C1 segment of cervical spinal cord (tissue), 14 donors: ENCODE measurements at places on chromosomes 4 and X.

DNA sequence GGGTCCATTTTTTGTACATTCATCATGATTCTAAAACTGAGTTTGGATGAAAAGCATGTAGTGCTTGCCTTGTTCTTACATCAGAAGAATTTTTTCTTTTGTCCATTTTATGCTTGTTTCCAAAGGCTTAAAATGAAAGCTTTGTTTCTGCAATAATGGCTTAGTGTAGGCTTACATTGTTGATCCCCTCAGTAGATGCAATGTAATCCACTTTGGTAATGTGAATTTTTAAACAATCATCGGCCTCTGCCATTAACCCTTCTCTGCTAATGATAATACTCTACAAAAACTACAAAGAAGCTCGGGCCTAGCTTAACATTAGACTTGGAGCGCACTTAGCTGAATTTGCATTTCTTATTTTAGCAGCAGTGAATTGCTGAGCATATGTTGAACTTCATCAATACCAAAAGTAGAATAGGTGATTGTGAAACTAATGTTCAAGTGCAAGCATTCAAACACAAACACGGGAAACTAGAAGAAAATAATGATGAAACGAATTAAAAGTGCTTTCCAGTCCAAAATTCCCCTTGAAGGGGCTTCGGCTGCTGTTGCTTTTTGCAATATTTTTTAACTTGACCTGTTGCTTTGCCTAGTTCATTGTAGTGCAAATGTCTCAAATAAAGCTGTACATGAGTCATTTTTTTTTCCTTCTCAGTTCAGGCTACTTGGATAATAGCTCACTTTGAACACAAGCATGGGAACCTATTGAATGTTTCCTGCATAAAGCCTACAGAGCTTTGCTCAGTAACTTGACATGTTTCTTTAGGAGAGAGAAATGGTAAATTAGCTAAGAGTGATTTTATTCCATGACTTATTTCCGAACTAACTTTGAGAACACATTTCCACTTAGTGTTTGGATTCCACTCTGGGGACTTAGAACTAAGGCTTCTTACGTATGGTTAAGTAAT lies 66.5 kb downstream of the SLIT2 start:
- no peak for DNase-seq

DNA sequence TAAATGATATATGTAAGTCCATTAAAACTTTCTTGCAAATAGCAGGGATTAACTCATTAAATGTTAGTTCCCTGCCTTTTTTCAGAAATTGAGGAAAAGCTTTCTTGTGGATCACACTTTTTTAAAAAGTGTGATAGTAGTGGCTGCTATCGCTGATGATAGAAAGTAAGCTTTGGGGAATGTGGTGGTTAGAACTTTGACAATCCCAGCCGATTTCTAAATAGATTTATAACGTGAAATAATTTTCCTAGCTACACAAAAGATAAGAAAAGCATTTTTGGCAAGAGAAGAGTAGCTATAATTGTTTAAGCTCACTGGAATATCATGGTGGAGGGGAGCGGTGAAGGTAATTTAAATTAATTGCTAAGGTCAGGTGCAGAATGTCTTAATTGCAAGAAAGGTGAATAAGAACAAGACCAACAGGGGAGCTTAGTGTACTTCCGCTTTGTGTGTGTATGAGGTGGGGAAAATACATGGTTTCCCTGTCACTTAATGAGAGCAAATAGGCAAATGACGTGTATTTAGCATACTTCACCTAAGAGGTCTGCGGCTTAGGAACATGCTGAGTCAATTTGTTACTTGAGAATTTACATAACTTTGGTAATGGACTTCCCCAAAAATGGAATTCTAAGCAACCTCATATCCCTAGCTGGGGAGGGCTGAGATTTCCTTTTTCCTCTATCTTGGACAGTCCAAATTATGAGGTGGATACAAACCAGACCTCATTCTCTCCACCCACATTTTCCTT lies 11.7 kb upstream of the IL21 start:
- DNase-seq = no peak

DNA sequence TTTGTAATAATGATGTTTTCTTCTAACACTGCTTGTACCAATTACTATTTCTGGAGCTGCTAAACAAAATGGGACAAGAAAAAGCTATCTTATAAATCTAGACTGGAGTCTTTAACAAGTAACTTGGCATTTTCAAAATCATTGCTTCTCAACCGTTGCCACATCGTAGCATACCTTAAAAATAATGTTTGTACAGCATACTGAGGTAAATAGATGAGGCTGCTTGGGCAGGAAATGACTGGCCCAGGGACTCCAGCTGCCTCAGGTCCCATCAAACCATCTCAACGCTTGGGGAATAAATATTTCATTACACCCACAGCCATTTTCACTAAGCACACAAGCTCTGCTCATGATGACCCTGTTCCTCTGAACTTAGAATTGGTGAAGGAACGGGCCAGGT lies 115.1 kb downstream of the SPANXA1 start:
- DNase-seq = no peak

GRCh38 chr4:22190855-22191254 lies 242.3 kb upstream of the KCNIP4 start:
- DNase-seq = no peak

DNA sequence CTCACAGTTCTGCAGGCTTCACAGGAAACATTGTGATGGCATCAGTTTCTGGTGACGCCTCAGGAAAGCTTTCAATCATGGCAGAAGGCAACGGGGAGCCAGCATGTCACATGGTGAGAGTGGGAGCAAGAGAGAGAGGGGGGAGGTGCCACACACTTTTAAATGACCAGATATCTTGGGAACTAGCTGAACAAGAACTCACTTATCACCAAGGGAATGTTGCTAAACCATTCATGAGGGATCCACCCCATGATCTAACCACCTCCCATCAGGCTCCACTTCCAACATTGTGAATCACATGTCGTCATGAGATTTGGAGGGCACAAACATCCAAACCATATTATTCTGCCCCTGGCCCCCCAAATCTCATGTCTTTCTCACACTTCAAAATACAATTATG lies 43.3 kb upstream of the GPR173 start:
- DNase-seq = no peak

DNA sequence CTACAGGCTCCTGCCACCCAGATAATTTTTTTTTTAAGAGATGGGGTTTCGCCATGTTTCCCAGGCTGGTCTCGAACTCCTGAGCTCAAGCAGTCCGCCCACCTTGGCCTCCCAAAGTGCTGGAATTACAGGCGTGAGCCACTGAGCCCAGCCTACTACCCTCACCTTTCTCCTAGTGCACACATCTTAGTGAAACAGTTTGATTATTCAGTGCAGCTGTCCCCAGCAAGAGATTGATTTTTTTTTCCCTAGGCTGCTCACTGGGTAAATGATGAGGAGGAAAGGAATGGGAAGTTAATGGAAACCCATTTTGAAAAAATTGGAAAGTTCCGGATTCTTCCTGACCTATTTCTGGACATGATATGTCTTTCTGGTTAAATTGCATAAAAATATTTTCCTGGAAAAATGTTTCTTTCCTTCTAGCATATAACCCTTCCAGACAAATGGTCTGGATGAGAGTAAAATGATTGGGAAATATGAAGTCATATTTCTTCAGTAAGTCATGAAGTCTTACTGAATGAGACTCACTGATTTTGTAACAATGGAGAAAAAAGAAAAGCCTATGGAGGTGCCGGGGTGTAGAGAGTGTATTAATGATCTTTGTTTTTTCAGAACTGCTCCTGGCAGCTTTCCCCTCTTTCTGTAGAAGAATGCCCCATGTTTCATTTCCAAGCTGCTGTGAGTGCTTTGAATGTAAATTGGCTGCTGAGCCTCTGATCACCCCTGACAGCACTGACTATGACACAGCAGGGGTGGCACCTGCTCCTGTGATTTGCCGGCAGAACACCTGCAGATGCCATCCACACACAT lies 19.5 kb upstream of the ZNF41 start:
- DNase-seq = no peak

DNA sequence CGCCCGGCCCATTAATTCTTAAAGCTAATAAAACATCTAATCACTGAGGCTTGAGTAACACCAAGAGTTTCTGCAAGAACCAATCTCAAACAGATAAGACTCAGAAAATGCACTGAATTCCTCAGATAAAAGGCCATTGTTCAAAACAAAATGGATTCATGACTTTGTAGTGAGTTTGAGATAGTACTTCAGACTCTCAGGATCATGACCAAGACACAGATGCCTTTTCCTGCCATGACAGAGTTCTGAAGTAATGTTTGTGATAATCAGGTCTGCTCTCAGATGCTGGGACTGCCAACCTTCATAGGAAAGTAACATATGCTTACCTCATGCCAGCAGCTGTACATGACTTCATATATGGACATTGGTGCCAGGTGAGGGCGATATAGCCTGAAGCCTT lies 54.6 kb downstream of the NIPAL1 start:
- no peak for DNase-seq

DNA sequence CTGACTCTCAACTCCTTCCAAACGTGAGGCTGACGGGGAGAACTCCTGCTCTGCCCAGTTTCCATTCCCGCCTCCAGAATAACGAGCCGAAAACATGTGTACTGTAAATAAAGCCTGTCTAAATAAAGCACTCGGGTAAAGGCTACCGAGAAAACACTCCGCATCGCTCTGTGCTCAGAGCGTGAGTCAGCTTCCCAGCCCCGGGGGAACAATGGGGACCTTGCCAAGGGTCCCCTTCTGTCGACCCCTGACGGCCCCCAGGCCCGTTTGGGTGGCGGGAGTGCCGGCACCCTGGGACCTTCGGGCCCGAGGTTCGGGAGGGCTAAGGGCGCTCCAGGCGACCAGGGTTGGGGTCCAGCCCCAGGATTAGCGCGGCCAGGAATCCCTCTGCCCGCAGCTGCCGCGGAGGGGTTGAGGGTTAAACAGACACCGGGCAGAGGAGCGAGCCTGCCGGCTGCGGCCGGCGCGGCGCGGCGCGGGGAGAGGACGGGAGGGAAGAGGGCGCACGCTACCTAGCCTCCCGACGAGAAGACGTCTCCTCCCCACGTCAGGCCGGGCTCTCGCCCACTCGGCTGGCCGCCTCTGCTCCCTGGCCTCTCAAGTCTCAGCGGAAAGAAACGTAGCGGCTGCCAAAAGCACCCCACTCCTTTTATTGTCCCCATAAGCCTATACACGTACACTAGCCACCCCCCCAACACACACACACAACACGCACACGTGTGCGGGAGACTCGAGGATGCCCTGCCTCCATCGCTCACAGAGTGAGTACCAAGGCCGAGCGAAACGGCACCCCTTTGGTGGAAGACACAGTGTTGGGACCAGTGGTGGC lies 85.5 kb downstream of the BCOR start:
- DNase-seq = no peak

DNA sequence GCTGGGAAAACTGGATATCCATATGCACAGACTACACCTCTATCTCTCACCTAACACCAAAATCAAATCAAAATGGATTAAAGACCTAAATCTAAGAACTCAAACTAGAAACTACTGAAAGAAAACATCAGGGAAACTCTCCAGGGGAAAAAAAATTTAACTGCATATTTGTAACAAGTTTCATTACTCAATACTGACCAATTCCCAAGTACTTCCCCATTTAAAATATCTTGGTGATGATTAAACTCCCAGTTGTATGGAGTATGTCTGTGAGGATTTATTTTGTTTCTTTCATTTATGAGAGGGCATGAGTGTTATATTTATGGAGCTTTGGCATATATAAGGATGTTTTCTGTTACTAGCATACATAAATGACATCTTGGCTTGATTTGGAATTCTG lies 112.3 kb upstream of the IL15 start:
- DNase-seq = no peak
